Articular chondrocyte of knee joint (primary cell): ENCODE measurements at places on chromosomes 11 and 22. TPM values are rescaled to one million over a fixed set of nuclear protein-coding genes. Genes with fewer than 3 reads are reported as not detected.

Gene TSGA10IP
- not detected in 2 replicates for total RNA-seq

Gene BTG4
- not detected in 2 replicates for total RNA-seq

Gene KCNQ1OT1
- 6.4 and 8.1 TPM in 2 replicates for total RNA-seq

Gene TUB
- 14.0 and 14.5 TPM in 2 replicates for total RNA-seq

Gene APOL5
- not detected in 2 replicates for total RNA-seq

Gene MYOD1
- not detected in 2 replicates for total RNA-seq

Gene DDI1
- total RNA-seq, result not detected in 2 replicates

Gene OR10D3
- under 0.01 TPM in 1 of 2 replicates, not detected in the other for total RNA-seq

Gene DDTL
- total RNA-seq, result 1.0 TPM in 1 of 2 replicates, not detected in the other

Gene OR52A1
- total RNA-seq, result not detected in 2 replicates

Gene CCDC82
- 22.5 and 22.7 TPM in 2 replicates for total RNA-seq

Gene LMNTD2
- total RNA-seq, result 0.26 and 0.32 TPM in 2 replicates

Gene OR8B12
- total RNA-seq, result not detected in 2 replicates

Gene CCDC87
- total RNA-seq, result 0.76 and 0.78 TPM in 2 replicates

Gene KCNE3
- total RNA-seq, result 1.2 and 1.7 TPM in 2 replicates

Gene HOATZ
- total RNA-seq, result not detected in 2 replicates

Gene APOBEC3B
- 3.1 and 5.1 TPM in 2 replicates for total RNA-seq

Gene OR5A1
- total RNA-seq, result not detected in 2 replicates

Gene TOB2
- total RNA-seq, result 31.6 and 35.6 TPM in 2 replicates

Gene C11orf86
- not detected in 2 replicates for total RNA-seq

Gene MS4A15
- not detected in 2 replicates for total RNA-seq

Gene ADAMTS15
- total RNA-seq, result 12.8 and 13.3 TPM in 2 replicates

Gene GSTT2B
- total RNA-seq, result 1.7 and 19.7 TPM in 2 replicates

Gene NCAM1
- total RNA-seq, result 0.91 and 1.4 TPM in 2 replicates

Gene SOX6
- total RNA-seq, result 8.4 and 11.6 TPM in 2 replicates

Gene OR8G1
- total RNA-seq, result 0.43 TPM in 1 of 2 replicates, not detected in the other
